ENCODE measurements at places on chromosomes 7 and 10. TPM values are rescaled to one million over a fixed set of nuclear protein-coding genes. Genes with fewer than 3 reads are reported as not detected.

GRCh38 chr7:78140109-78140508, 341.5 kb downstream of the PHTF2 start:
- H3K4me3 ChIP-seq, result no peak overlapping the region
- H3K27me3 ChIP-seq, result peaks cover 4% of the 10 kb centered on the region
- no peak overlapping the region for H3K27ac ChIP-seq
- H3K4me1 ChIP-seq, result no peaks in the 10 kb centered on the region

DNA sequence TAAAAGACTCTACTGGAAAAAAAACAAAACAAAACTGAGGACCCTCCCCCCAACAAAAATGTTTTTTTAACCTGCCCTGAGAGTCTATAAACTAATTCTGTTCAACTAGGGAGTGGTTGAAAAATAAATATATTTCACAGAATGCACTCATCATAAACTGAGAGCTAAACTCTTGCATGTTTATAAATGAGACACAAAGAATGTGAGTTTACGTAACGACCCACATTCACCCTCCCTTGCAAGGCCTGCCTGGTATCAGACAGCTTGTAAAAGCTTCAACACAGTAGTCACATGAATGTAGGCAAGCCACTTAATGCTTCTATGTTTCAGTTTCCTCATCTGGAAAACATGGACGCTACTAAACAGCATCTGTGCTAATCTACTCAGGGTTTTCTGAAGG, 50.3 kb downstream of the JAZF1 start:
- H3K27me3 ChIP-seq, result no peaks in the 10 kb centered on the region
- 0 out of 2 replicates have a peak, but pooled peaks cover 7% of the 10 kb centered on the region for H3K36me3 ChIP-seq
- H3K4me1 ChIP-seq, result peaks cover 35% of the 10 kb centered on the region

- no peak overlapping the region for H3K27ac ChIP-seq
- no peaks in the 10 kb centered on the region for H3K36me3 ChIP-seq
- H3K4me1 ChIP-seq, result peaks cover 8% of the 10 kb centered on the region
- H3K27me3 ChIP-seq, result no peaks in the 10 kb centered on the region
- no peak overlapping the region for H3K4me3 ChIP-seq
- DNase-seq, result no peak
Measured at GRCh38 chr7:80584778-80585177, 53.7 kb upstream of the CD36 start.

DNA sequence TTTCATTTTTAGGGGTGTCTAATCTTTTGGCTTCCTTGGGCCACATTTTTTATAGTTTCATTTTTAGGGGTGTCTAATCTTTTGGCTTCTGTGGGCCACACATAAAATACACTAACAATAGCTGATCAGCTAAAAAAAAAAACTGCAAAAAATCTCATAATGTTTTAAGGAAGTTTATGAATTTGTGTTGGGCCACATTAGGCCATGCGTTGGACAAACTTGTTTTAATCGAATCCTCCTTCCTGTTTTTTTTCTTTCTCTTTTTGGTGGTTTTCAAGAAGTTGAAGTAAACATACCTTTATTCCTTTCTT, 37.4 kb downstream of the ZNRF2 start:
- H3K4me3 ChIP-seq, result peak overlapping the region; percentile 7
- peak overlapping the region; percentile 24 for H3K27ac ChIP-seq
- H3K4me1 ChIP-seq, result peaks cover 38% of the 10 kb centered on the region

GRCh38 chr7:15921576-15921975, 235.1 kb upstream of the MEOX2 start:
- H3K36me3 ChIP-seq, result no peaks in the 10 kb centered on the region
- H3K4me3 ChIP-seq, result no peak overlapping the region
- DNase-seq, result no peak
- no peaks in the 10 kb centered on the region for H3K27me3 ChIP-seq
- H3K27ac ChIP-seq, result no peak overlapping the region

GRCh38 chr7:115662120-115662519, 368.4 kb downstream of the TFEC start:
- H3K36me3 ChIP-seq, result no peaks in the 10 kb centered on the region
- H3K27me3 ChIP-seq, result no peaks in the 10 kb centered on the region
- H3K4me1 ChIP-seq, result no peaks in the 10 kb centered on the region
- DNase-seq, result no peak
- H3K4me3 ChIP-seq, result no peak overlapping the region

DNA sequence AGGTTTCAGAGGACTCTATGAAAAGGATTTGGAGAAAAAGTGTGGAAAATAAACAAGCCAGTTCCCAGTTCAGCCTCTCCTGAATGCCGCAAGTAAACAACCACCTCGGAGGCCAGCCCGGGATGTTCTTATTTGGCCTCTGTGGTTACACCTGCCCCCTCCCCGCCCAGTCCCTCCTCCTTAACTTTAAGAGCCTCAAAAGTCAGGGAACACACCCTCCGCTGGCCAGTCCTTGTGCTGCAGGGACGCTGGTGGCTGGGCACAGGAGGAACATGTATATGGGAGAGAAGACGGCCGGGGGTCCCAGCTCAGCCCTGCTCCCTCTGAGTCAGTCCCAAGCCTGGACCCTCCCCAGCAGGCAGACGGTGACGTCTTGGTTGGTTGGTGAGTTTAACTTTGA, 6.1 kb downstream of the CHST3 start:
- H3K4me3 ChIP-seq, result no peak overlapping the region
- no peak overlapping the region for H3K27ac ChIP-seq
- peaks cover 26% of the 10 kb centered on the region for H3K36me3 ChIP-seq
- H3K27me3 ChIP-seq, result no peaks in the 10 kb centered on the region

- H3K4me1 ChIP-seq, result no peaks in the 10 kb centered on the region
- no peak overlapping the region for H3K27ac ChIP-seq
- H3K27me3 ChIP-seq, result no peaks in the 10 kb centered on the region
- H3K4me3 ChIP-seq, result no peak overlapping the region
- no peak for DNase-seq
Measured at GRCh38 chr7:142391191-142391992, 133.5 kb upstream of the PRSS58 start.

DNA sequence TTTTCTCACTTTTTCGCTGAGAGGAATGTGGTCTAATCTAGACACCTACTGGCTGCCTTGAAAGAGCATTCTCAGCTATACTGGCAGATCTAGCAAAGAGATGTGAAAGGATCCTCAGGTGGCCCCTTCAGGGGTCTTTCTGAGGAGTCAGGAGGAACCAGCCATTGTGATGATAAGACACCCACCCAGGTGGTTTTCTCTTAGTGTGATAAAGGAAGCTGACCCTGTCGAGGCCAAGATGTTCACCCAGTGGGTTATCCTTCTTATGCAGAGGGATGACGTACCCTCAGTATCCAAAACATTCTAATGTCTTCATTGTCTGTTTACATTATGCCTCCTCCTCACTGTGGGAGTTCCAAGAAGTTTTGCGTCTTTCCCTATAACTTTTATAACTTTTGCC, 98.3 kb upstream of the LRGUK start:
- H3K4me1 ChIP-seq, result no peaks in the 10 kb centered on the region
- no peak overlapping the region for H3K4me3 ChIP-seq
- no peaks in the 10 kb centered on the region for H3K27me3 ChIP-seq
- no peak for DNase-seq
- no peak overlapping the region for H3K27ac ChIP-seq

GRCh38 chr10:23139677-23140076, 44.3 kb downstream of the MSRB2 start:
- no peaks in the 10 kb centered on the region for H3K4me1 ChIP-seq
- H3K4me3 ChIP-seq, result no peak overlapping the region
- no peaks in the 10 kb centered on the region for H3K27me3 ChIP-seq
- no peaks in the 10 kb centered on the region for H3K36me3 ChIP-seq
- no peak for DNase-seq
- no peak overlapping the region for H3K27ac ChIP-seq

GRCh38 chr7:133301444-133301843, 48.6 kb downstream of the EXOC4 start:
- no peaks in the 10 kb centered on the region for H3K4me1 ChIP-seq
- no peak for DNase-seq
- no peak overlapping the region for H3K27ac ChIP-seq
- no peaks in the 10 kb centered on the region for H3K27me3 ChIP-seq
- H3K36me3 ChIP-seq, result peaks cover 3% of the 10 kb centered on the region
- no peak overlapping the region for H3K4me3 ChIP-seq

The OPN1SW gene
- not detected for total RNA-seq

The PPP3CB gene
- 25.1 TPM for total RNA-seq

The GPR158 gene
- not detected for total RNA-seq

The TMEM139 gene
- not detected for total RNA-seq

The VSIR gene
- total RNA-seq, result 32.5 TPM

The IRF5 gene
- not detected for total RNA-seq
